ENCODE measurements at places on chromosomes 12 and 14. TPM values are rescaled to one million over a fixed set of nuclear protein-coding genes. Genes with fewer than 3 reads are reported as not detected.

The KRT3 gene
- not detected for total RNA-seq

The OVCH1 gene
- 0.08 TPM for total RNA-seq

The MMAB gene
- total RNA-seq = 46.1 TPM

The ENTPD5 gene
- 5.0 TPM for total RNA-seq

The BHLHE41 gene
- 3.1 TPM for total RNA-seq

The GUCY2C gene
- not detected for total RNA-seq

The ZNF664 gene
- total RNA-seq = 19.8 TPM

The GNS gene
- 98.6 TPM for total RNA-seq

The CMA1 gene
- total RNA-seq = not detected

The CEBPE gene
- not detected for total RNA-seq

The TAS2R13 gene
- 2.8 TPM for total RNA-seq

The KRT78 gene
- total RNA-seq = not detected

The GLIPR1L1 gene
- not detected for total RNA-seq

The ASB2 gene
- not detected for total RNA-seq

The ACOT4 gene
- 0.88 TPM for total RNA-seq

The TPCN1 gene
- total RNA-seq = 34.6 TPM

All from epithelial cell of alveolus of lung (primary cell).